ENCODE measurements at places on chromosomes 6 and 20. TPM values are rescaled to one million over a fixed set of nuclear protein-coding genes. Genes with fewer than 3 reads are reported as not detected.

- no peaks in the 10 kb centered on the region for H3K27me3 ChIP-seq
- no peak overlapping the region for H3K4me3 ChIP-seq
- no peak for DNase-seq
- no peak overlapping the region for H3K27ac ChIP-seq
- H3K4me1 ChIP-seq: no peaks in the 10 kb centered on the region
- H3K36me3 ChIP-seq: no peaks in the 10 kb centered on the region
Measured at GRCh38 chr6:108928650-108929049, 80.4 kb downstream of the ARMC2 start.

DNA sequence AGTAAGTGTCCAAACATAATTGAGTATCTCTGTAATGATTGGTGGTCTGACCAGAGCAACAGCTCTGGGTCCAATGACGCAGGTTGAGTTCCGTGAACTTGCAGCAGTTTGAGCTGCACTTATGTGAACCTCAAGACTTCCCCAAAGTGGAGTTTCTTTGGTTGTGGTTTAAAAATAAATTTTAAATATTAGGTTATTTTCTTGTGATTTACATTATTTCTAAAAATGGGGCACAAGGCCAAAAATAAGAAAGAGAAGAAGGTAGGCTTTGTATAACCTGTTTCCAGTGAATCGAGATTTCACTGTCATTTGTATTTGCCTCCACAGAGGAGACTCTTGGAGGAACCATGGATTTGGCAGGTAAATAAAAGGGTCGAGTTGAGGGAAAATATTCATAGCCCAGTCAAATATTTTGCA, 166.4 kb upstream of the ZNF217 start:
- no peaks in the 10 kb centered on the region for H3K27me3 ChIP-seq
- no peak overlapping the region for H3K4me3 ChIP-seq
- no peak overlapping the region for H3K27ac ChIP-seq
- H3K4me1 ChIP-seq: peaks cover 1% of the 10 kb centered on the region

DNA sequence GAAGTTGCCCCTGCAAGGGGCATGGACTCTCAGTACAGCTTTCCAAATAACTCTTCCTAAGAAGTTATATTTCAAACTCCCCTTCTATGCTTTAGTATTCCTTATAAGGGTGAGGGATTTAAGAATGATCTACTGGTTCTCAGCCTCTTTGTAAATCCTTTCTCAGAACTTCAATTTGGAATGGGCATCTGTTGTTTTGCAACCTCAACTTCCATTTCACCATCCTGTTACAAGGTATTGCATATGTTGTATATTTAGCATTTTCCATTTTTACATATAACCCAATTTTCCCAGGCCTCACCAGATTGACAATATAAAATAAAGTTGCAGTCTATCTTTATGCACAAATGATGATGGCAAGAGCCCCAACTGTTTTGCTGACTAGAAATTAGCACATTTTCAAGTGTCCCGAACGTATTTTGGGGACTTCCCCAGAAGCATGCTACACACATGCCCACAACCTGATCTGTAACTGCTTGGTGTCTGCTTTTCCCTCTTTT, 154.9 kb upstream of the CARMIL1 start:
- no peak overlapping the region for H3K27ac ChIP-seq
- H3K36me3 ChIP-seq: no peaks in the 10 kb centered on the region
- H3K4me1 ChIP-seq: peaks cover 37% of the 10 kb centered on the region
- no peak for DNase-seq

- H3K4me3 ChIP-seq: peak overlapping the region; percentile 81
- H3K36me3 ChIP-seq: no peaks in the 10 kb centered on the region
- no peaks in the 10 kb centered on the region for H3K27me3 ChIP-seq
- peak overlapping the region; percentile 87 for H3K27ac ChIP-seq
- peaks cover 6% of the 10 kb centered on the region for H3K4me1 ChIP-seq
- no peak for DNase-seq
Measured at GRCh38 chr6:34792605-34793500, 970 bp downstream of the BLTP3A start.

GRCh38 chr20:6180531-6180930, 57.7 kb upstream of the FERMT1 start:
- no peak overlapping the region for H3K4me3 ChIP-seq
- DNase-seq: no peak
- H3K4me1 ChIP-seq: no peaks in the 10 kb centered on the region
- H3K27ac ChIP-seq: no peak overlapping the region

DNA sequence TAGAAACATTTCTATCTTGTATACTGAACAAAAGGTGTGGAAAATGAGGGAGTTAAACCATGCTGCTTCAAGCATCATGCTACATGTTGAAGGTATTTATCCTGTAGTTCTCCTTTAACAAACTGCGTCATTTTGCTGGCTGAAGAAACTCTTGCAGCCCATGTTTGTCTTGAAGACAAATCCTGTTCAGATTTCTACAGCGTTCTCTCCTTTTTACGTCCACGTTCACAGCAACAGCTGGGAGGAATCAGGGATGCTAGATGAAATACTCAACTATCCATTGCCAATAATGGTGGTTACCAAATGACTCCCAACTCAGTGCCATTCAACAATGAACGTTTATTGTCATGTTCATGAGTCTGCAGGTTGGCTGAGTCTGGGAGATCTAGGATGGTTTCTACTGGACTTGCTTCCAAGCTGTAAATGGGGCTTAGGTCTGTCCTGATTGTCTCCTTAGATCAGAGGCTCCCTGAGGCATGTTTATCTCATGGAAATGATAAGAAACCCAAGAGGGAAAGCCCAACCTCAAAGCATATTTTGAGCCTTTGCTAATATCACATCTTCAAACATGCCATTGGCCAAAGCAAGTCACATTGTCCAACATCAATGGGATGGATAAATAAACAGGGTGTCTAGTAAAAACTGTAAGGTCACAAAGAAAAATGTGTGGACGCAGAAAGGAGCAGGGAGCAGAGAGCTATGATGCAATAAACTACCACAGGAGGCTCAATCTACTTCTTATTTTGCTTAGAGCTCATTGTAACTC, 2.7 kb upstream of the PLCB1 start:
- no peak overlapping the region for H3K27ac ChIP-seq
- H3K4me1 ChIP-seq: peaks cover 17% of the 10 kb centered on the region
- no peaks in the 10 kb centered on the region for H3K27me3 ChIP-seq
- no peaks in the 10 kb centered on the region for H3K36me3 ChIP-seq

GRCh38 chr20:38880952-38881735, 45.1 kb upstream of the FAM83D start:
- H3K4me1 ChIP-seq: no peaks in the 10 kb centered on the region
- no peak overlapping the region for H3K4me3 ChIP-seq
- no peaks in the 10 kb centered on the region for H3K36me3 ChIP-seq
- no peak for DNase-seq
- H3K27me3 ChIP-seq: no peaks in the 10 kb centered on the region

DNA sequence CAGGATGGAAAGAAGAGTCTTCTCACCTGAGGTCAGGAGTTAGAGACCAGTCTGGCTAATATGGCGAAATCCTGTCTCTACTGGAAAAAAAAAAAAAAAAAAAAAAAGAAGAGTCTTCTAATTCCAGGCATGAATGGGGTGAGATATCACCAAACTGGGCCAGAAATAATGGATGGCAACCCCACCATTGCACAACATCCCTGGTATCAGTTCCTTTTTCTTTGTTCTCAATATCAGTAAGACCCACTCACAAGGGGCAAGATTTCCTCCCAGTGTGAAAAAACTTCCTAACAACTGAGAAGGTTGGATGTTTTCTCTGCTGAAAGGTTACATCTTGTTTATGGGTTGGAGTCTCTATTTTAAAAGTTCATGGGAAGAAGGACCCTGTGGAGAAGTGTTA, 23.6 kb upstream of the NR2E1 start:
- H3K4me1 ChIP-seq: no peaks in the 10 kb centered on the region
- H3K27ac ChIP-seq: no peak overlapping the region

GRCh38 chr6:2819978-2820377, 21.7 kb downstream of the SERPINB1 start:
- no peaks in the 10 kb centered on the region for H3K27me3 ChIP-seq
- no peak for DNase-seq
- H3K4me3 ChIP-seq: no peak overlapping the region
- no peak overlapping the region for H3K27ac ChIP-seq

- H3K4me1 ChIP-seq: peaks cover 24% of the 10 kb centered on the region
- H3K4me3 ChIP-seq: no peak overlapping the region
- no peak for DNase-seq
- H3K36me3 ChIP-seq: peaks cover 40% of the 10 kb centered on the region
- H3K27ac ChIP-seq: no peak overlapping the region
- no peaks in the 10 kb centered on the region for H3K27me3 ChIP-seq
Measured at GRCh38 chr20:16732506-16733152, 2.8 kb downstream of the SNRPB2 start.

- H3K27ac ChIP-seq: no peak overlapping the region
- no peaks in the 10 kb centered on the region for H3K36me3 ChIP-seq
- H3K4me1 ChIP-seq: no peaks in the 10 kb centered on the region
Measured at GRCh38 chr6:51511081-51511480, 576.3 kb downstream of the PKHD1 start.

- no peaks in the 10 kb centered on the region for H3K4me1 ChIP-seq
- H3K4me3 ChIP-seq: no peak overlapping the region
- no peak for DNase-seq
- H3K27ac ChIP-seq: no peak overlapping the region
- no peaks in the 10 kb centered on the region for H3K36me3 ChIP-seq
Measured at GRCh38 chr6:101803136-101803535, 409.6 kb downstream of the GRIK2 start.

- H3K36me3 ChIP-seq: no peaks in the 10 kb centered on the region
- peaks cover 5% of the 10 kb centered on the region for H3K4me1 ChIP-seq
- no peak overlapping the region for H3K27ac ChIP-seq
Measured at GRCh38 chr6:145758113-145758512, 22.8 kb upstream of the EPM2A start.

- no peaks in the 10 kb centered on the region for H3K36me3 ChIP-seq
- H3K4me1 ChIP-seq: no peaks in the 10 kb centered on the region
Measured at GRCh38 chr6:157488058-157488457, 107.1 kb downstream of the ZDHHC14 start.

DNA sequence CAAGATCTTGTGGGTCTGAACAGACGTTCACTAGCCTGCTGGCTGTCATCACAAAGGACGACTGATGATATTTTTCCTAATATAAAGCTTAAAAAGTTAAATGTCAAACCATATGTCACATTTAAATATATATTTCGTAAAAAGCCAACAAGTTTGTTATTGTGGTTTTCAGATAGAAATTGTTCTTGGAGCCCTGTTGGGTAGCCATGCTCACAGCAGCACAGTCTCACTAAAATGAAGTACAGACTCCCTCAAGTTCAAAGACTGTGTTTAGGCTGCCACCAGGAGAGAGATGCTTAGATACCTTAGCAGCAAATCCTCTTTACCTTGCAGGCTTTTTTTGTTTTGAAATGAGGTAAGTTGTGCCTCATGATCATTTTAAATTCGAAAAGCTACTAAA, 17.8 kb downstream of the EEF1E1 start:
- no peak overlapping the region for H3K27ac ChIP-seq
- H3K36me3 ChIP-seq: peaks cover 17% of the 10 kb centered on the region
- H3K27me3 ChIP-seq: no peaks in the 10 kb centered on the region
- H3K4me3 ChIP-seq: no peak overlapping the region
- H3K4me1 ChIP-seq: peaks cover 14% of the 10 kb centered on the region

DNA sequence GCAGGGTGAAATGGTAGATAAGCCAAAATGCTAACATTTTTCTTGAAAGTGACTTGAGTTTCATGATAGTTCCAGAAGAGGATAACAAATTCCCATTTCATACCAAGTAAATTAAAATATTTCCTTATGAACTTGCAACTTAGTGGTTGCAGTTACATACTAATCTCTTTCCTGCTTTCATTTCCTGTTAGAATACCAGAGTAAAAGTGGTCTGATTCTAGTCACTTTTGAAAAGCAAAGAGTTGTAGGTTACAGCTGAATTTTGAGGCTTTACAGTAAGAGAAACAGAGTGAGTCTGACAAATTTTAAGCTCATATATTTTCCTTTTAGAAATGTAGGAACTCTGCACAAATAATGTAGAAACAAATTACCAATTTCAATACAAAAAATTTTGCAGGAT, 117.4 kb downstream of the ZFAND3 start:
- H3K27me3 ChIP-seq: no peaks in the 10 kb centered on the region
- no peak for DNase-seq
- H3K4me3 ChIP-seq: no peak overlapping the region
- H3K4me1 ChIP-seq: peaks cover 23% of the 10 kb centered on the region
- H3K36me3 ChIP-seq: no peaks in the 10 kb centered on the region

GRCh38 chr6:5302220-5302946, 41.1 kb downstream of the FARS2 start:
- peaks cover 17% of the 10 kb centered on the region for H3K4me1 ChIP-seq
- H3K36me3 ChIP-seq: no peaks in the 10 kb centered on the region
- no peaks in the 10 kb centered on the region for H3K27me3 ChIP-seq
- no peak overlapping the region for H3K4me3 ChIP-seq
- DNase-seq: no peak

- H3K27ac ChIP-seq: no peak overlapping the region
- no peak overlapping the region for H3K4me3 ChIP-seq
- DNase-seq: no peak
- no peaks in the 10 kb centered on the region for H3K27me3 ChIP-seq
- no peaks in the 10 kb centered on the region for H3K4me1 ChIP-seq
Measured at GRCh38 chr6:125904871-125905270, 51.7 kb upstream of the HINT3 start.

Gene HLA-DRA
- total RNA-seq: 158 TPM

Gene BMP6
- total RNA-seq: 3.2 TPM

Gene CST3
- total RNA-seq: 1,106 TPM

Gene MOG
- not detected for total RNA-seq

Gene KHDC1L
- total RNA-seq: not detected

Gene PRICKLE4
- 10.1 TPM for total RNA-seq

Gene PNPLA1
- total RNA-seq: not detected

Gene SLC32A1
- not detected for total RNA-seq

Gene FNDC1
- 0.49 TPM for total RNA-seq

Gene SYCP2
- total RNA-seq: 3.2 TPM

Gene ANGPT4
- total RNA-seq: 0.98 TPM

Data from vagina (tissue), 2 donors.